ENCODE measurements at places on chromosomes 6 and 20.
A peak's percentile ranks its signal among the peaks of the same experiment; 100 is the strongest.

- DNase-seq = no peak
These were observed 109.8 kb upstream of the MAN1A1 start for GRCh38 chr6:119459207-119459974.

GRCh38 chr6:26347699-26348098 lies 17.3 kb upstream of the BTN3A2 start:
- DNase-seq = no peak

GRCh38 chr6:89950879-89951391 lies 56.7 kb downstream of the GJA10 start:
- DNase-seq = no peak

DNA sequence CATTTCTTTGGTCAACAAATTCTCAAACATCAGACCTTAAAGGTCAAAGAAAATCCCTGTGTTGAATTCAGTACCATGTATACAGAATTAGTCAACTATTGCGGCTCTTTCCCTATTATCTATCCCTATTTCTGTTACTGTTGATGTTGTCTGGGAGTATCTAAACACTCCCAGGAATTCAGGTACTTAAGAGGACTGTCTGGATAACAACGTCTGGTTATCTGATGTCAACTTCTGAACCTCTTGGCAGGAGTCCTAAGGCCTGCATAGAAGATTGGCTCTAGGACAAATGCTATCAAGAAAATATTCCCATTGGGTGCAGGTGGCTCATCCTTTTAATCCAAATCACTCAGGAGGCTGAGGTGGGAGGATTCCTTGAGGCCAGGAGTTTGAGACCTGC lies 255.6 kb downstream of the KHDC1L start:
- DNase-seq = no peak

- DNase-seq = no peak
These were observed 436.9 kb downstream of the HTR1B start for GRCh38 chr6:77026341-77026740.

- no peak for DNase-seq
These were observed 69.6 kb downstream of the JAG1 start for GRCh38 chr20:10603971-10604864.

DNA sequence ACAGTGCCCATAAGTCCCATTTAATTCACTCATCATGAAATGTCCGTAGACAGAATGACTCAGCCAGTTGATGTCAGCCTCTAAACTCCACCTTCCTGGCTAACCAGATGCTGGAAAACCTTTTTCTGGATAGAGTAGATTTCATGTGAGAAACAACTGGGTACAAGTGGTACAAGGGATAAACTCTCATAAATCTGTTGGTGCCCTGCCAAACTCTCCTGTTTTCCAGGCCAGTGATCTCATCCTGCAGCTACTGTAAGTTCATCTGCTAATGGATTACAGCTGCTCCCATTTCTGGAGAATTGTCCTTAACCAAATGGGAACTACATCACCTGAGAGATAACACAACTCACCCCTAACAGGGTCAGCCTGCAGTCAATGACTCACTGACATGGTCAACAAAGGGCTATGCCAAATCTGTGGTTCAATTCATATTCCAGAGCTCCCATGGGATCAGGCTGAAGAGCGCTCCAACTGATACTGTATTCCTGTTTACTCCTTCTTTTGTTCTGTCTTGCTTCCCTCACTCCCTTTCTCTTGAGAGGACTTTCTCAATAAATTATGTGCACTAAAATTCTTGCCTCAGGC lies 210.1 kb upstream of the HDDC2 start:
- no peak for DNase-seq

DNA sequence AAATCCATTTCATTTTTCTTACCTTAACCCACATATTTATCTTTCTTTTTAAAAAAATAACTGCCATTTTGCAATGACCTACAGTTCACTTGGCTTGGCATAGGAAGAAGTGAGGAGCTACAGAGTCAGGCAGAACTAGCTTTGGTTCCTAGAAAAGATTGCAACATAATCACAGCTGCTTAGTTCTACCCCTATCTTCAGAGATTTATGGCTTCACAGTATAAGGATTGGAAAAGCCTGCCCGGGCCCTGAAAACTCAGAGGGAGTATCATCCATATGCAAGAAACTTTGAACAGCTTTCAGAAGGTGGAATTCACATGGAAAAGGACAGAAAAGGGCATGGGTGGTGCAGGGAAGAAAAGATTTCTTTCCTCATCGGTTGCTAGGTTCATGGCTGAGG lies 774.3 kb upstream of the CHD6 start:
- no peak for DNase-seq

DNA sequence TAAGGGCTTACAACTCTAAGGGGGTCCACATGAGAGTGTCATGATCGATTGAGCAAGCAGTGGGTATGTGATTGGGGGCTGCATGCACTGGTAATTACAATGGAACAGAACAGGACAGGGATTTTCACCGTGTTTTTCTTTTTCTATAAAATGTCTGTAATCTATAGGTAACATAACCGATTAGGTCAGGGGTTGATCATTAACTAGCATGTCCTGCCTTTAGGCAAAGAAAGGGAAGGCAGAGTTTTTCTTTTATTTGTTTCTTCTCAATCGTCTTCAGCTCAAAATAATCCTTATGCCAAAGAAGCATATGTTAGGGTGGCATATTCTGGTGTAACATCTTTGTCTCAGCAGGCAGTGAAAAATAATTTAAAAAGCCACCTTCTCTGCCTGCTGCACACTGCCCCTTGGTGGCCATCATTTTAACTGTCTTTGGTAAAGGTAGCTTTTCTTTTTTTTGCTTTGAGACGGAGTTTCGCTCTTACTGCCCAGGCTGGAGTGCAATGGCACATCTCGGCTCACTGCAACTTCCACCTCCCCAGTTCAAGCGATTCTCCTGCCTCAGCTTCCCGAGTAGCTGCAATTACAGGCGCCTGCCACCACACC lies 9.7 kb upstream of the CEP43 start:
- peak; percentile 37 for DNase-seq

- no peak for DNase-seq
These were observed 140.1 kb downstream of the BTBD9 start for GRCh38 chr6:38499529-38500096.

DNA sequence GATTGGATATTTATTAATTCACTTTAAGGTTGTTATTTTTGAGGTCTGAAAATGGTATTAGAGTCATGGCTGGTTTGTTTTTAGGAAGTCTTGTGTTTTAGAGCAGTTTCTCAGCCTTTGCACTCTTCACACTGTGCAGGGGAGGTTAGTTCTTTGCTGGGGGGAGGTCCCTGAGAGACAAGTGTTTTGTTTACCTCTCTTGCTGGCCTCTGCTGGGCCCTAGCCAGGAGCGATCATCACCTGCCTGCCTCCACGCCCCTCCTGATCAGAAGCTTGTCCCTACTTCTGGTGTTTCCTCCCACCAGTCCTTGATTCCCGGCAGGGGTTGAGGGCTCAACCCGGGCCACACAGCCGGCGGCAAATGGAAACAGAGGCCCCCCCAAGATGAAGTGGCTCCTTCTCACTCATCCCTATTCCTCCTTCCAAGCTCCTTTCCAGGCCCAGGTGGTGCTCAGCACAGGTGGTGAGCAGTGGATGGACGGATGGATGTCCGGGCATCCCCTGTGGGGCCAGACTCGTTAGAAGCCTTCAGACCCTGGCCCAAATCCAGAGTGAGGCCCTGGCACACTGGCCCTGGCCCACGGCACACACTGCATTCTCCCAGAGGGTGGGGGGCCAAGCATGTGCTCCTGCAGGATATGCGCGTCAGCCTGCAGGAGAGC lies 51.3 kb downstream of the GRM4 start:
- DNase-seq = no peak

- DNase-seq = peak; percentile 51
These were observed 34.2 kb downstream of the DTNBP1 start for GRCh38 chr6:15628499-15629131.

DNA sequence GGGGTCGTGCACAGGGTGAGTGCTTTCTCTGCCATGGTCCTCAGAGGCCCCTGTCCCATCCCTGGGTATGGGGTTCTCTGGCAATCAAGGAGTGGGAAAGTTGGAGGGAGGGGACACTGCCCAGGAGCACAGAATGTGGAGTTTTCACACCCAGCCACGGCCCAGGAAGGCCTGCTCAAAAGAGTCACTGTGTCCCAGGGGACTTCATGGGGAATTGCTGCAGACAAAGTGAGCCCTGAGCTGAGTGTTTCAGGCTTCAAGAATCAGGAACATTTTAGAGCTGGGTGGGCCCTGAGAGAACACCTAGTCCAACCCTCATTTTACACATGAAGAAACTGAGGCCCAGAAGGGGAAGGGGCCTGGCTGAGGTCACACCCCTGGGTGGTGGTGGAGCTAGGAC lies 5.7 kb downstream of the MAPK13 start:
- no peak for DNase-seq

GRCh38 chr6:43170417-43170930 lies 595 bp upstream of the SRF start:
- DNase-seq = no peak

GRCh38 chr6:98124171-98124570 lies 710.2 kb upstream of the POU3F2 start:
- no peak for DNase-seq

GRCh38 chr6:11163932-11164331 lies 52.4 kb upstream of the ERVFRD-1 start:
- no peak for DNase-seq

DNA sequence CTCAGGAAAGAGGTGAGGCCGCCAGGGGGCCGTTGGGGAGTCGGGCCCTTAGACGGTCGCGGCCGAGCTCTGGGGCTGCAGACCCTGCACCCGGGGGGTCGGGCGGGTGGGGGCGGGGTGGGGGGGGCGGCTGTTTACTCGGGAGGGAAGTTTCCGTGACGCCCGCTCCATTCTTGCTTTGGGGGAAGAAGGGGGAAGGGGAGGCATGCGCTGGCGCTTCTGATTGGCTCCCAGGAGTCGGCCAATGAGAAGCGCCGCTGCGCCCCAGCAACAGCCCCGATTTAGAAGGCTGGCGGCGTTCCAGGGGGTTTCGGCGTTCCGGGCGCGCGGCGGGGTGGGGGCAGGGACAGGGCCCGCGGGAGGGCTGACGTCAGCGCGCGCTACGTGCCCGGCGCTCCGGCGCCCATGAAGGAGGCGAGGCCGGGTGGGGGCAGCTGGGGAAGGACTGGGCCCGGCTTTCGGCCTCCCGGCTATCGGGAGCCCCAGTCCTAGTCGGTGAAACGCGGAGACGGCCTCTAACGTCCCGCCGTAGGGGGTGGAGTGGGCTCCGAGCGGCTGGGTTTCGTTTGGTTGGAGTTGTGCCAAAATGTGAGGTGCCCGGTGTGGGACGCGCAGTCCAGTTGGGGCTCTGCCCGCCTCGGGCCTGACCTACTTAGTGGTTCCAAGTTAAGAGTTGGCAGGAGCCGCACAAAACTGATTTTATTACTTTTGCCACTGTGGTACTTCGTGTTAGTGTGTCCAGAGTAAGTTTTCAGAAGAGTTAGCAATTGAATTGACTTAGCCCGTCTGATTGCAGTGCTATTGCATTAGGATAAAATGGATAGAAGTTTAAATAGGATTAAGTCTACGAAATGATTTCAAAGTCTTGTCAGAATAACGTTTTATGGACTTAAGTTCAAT lies 1.1 kb downstream of the PNRC1 start:
- peak; percentile 97 for DNase-seq

DNA sequence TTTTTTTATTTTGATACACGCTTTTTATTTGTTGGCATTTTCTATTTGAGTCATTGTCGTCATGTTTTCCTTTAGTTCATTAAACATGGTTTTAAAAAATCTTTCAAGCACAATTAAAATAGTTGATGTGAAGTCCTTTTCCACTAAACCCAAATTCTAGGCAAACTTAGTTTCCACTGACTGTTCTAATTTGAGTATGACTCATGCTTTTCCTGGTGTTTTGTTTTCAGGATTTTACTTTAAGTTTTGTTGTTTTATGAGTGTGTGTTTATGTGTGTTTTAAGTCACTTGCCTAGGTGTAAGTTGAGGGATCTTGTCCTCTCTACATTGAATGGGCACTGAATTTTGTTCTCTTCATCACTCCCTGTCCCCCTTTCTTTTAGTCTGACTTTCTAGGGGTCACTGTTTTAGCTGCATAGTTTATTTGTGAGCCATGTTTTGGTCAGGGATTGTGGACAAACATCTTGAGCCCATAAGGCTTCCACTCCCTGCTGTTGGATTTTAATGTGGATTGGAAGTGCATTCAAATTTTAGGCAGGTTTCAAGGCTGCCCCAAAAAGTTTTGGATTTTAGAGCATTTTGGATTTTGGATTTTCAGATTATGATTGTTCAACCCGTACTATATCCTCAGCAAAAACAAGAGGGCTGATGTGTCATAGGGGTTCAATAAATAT lies 94.8 kb downstream of the CDYL start:
- DNase-seq = no peak

DNA sequence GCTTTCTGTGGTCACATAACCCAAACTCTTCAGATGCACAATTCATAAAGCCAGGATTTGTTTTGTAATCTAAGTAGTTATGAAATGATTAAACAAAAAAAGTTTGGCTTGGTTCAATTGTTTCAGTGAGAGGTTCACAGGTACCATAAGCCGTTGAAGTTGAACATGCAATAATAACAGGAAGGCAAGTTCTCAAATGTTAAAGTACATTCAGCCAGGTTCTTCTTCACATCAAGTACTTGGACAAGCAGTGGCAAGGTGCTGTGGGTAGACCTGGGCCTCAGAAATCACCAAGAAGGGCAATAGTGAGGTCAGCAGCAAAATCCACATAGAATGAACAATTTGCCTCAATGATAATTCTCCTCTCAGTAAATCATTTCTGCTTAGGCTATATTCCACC lies 175.5 kb downstream of the EPM2A start:
- DNase-seq = no peak

DNA sequence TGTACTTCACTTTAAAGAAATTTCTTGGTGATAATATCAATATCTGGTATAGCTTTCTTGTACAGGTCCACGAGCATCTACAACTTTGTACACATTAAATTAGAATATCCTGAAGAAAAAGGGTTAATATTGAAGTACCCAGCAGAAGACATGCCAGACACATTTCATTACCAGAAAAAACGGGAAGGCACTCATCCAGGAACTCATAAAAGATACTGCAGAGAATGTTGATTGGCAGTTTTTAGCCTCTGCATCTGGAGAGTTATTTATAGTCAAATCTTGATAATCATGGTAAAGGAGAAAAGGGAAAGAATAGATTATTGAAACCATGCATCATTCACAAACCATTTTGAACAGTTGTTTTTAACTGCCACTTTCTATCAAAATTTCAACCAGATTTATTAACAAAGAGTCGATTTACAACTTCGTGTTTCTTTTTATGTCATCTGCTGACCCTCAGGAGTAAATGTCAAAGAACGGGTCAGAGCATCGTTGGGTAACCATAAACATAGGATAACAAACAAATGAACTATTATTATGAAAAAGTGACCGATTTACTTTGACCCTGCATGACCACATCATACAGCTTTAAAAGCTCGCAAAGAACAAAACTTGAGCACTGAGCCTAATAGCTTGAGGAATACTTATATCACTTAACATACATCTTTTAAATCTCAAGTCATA lies 229.2 kb upstream of the SGK1 start:
- no peak for DNase-seq

DNA sequence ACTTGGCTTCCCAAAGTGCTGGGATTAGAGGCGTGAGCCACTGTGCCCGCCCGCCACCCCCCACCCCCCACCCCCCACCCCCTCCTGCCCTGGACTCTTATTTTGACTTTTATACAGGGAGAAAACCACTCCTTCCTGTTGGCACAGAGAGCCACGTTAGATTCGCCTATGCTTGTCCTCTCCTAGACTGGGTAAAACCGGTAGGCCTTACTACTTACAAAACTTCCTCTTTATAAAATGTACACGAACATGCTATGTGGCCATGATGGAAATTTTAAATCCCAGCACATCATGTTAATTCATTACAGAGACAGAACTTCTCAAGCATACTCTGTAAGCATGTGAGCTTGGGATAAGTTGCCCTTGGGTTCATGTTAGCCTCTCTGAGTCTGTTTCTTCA lies 124.2 kb downstream of the SLC24A3 start:
- DNase-seq = no peak

GRCh38 chr6:127190552-127190951 lies 72.1 kb downstream of the RSPO3 start:
- no peak for DNase-seq
